ENCODE measurements at places on chromosomes 2 and 18.
A peak's percentile ranks its signal among the peaks of the same experiment; 100 is the strongest.

- no peaks in the 10 kb centered on the region for H3K27me3 ChIP-seq
- H3K4me3 ChIP-seq = no peak overlapping the region
- DNase-seq = no peak
- H3K27ac ChIP-seq = no peak overlapping the region
Measured at GRCh38 chr2:238596571-238597551, 170.1 kb downstream of the ASB1 start.

GRCh38 chr2:159902722-159903121 is 104.7 kb upstream of the CD302 start:
- H3K36me3 ChIP-seq = peaks cover 7% of the 10 kb centered on the region
- no peaks in the 10 kb centered on the region for H3K27me3 ChIP-seq
- peaks cover 9% of the 10 kb centered on the region for H3K4me1 ChIP-seq
- H3K27ac ChIP-seq = no peak overlapping the region
- no peak for DNase-seq

- no peaks in the 10 kb centered on the region for H3K36me3 ChIP-seq
- no peak overlapping the region for H3K27ac ChIP-seq
- no peaks in the 10 kb centered on the region for H3K27me3 ChIP-seq
- no peaks in the 10 kb centered on the region for H3K4me1 ChIP-seq
- DNase-seq = no peak
Measured at GRCh38 chr18:75500545-75500944, 73.0 kb upstream of the SMIM21 start.

GRCh38 chr2:168536925-168537466 is 80.9 kb downstream of the CERS6 start:
- DNase-seq = no peak
- H3K27me3 ChIP-seq = no peaks in the 10 kb centered on the region
- no peak overlapping the region for H3K27ac ChIP-seq
- no peak overlapping the region for H3K4me3 ChIP-seq

DNA sequence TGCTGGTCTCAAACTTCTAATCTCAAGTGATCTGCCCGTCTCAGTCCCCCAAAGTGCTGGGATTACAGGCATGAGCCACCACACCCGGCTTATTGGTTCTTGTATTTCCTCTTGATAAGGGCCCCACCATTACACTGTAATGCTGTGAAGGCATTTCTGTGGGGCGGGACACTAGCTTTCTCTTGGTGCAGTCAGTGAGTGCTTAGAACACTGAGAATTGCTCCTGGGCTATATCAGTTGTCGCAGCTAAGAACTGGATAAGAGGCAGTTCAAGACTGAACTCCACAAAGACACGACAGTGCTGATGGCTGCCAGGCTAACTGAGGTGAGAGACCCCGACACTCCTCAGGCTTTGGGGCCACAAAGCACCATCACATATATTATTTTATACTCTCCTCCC is 2.1 kb downstream of the KHK start:
- H3K4me1 ChIP-seq = peaks cover 19% of the 10 kb centered on the region
- no peaks in the 10 kb centered on the region for H3K36me3 ChIP-seq
- no peak overlapping the region for H3K4me3 ChIP-seq

DNA sequence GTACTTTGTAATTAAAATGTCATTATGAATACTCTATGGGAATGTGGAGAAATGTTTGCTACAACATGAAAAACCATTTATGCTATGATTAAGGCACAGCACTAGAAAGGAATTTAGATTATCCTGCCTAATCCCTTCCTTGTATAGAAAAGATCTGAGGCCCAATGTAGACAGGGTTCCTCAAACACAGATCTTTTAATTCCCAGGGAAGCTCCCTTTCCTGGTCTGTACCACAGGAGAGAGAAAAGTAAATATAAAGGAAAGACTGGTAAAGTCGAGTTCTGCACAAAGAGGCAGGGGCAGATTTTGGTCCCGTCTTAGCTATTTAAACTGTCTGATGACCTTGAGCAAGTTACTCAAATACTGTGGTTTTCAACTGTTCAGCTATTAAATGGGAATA is 84.7 kb downstream of the ICA1L start:
- no peak overlapping the region for H3K4me3 ChIP-seq
- H3K27me3 ChIP-seq = no peaks in the 10 kb centered on the region
- no peak overlapping the region for H3K27ac ChIP-seq
- peaks cover 3% of the 10 kb centered on the region for H3K36me3 ChIP-seq
- no peaks in the 10 kb centered on the region for H3K4me1 ChIP-seq
- DNase-seq = no peak

DNA sequence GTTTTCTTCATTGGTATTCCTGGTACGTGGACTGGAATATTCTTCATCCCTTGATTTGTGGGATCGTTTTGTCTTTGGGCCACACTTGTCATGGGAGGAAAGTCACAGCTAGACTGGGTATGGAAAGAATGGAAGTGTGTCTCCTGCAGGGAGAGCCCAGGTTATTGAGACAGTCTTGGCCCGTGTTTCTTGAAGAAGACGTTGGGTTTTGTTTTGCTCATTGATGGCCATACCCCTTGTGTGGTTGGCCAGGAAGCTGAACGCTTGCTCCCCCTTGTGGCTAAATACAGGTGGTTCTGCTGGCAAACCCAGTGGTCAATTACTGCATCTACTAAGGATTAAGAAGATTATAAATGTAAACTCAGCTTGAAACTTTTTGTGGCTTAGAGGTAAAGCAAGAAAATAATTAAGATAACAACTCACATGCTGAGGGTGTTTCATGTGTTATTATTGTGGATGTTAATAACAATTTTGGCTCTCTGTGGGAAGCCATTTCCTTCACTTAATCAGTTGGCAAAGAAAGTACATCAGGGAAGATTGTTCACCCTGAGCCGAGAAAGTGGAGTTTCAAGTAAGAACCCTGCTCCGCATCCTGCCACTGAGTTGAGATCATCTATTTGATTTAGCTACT is 91.8 kb downstream of the NEDD4L start:
- H3K4me1 ChIP-seq = no peaks in the 10 kb centered on the region
- no peak overlapping the region for H3K4me3 ChIP-seq
- no peaks in the 10 kb centered on the region for H3K27me3 ChIP-seq
- no peak for DNase-seq
- no peaks in the 10 kb centered on the region for H3K36me3 ChIP-seq
- H3K27ac ChIP-seq = no peak overlapping the region

- no peak for DNase-seq
- no peak overlapping the region for H3K27ac ChIP-seq
- H3K4me1 ChIP-seq = no peaks in the 10 kb centered on the region
- no peak overlapping the region for H3K4me3 ChIP-seq
- H3K36me3 ChIP-seq = peaks cover 98% of the 10 kb centered on the region
- H3K27me3 ChIP-seq = no peaks in the 10 kb centered on the region
Measured at GRCh38 chr2:54652540-54652939, 70.9 kb upstream of the EML6 start.

- H3K36me3 ChIP-seq = no peaks in the 10 kb centered on the region
- no peaks in the 10 kb centered on the region for H3K4me1 ChIP-seq
- H3K27me3 ChIP-seq = no peaks in the 10 kb centered on the region
- H3K4me3 ChIP-seq = no peak overlapping the region
Measured at GRCh38 chr18:56541793-56542192, 96.6 kb downstream of the TXNL1 start.

DNA sequence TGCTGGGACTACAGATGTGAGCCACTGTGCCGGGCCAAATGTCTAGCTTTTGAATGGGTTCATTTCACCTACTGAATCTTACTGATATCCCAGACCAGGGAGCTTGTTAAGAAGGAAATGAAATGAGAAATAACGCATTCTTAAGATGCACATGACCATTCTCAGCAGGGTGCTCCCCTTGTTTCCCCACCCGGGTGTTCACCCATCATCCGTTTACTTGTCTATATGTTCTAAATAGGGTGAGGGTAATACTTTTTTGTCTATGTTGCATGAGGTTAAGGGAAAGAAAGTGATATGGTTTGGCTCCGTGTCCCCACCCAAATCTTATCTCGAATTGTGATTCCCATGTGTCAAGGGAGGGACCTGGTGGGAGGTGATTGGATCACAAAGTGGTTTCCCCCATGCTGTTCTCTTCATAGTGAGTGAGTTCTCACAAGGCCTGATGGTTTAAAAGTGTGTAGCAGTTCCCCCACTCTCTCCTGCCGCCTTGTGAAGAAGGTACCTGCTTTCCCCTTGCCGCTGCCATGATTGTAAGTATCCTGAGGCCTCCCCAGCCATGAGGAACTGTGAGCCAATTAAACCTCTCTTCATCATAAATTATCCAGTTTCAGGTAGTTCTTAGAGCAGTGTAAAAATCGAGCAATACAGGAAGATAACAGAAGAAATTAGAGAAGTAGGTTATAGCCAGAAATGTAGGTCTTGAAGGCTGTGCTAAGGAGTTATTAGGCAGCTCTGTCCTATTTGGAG is 129.1 kb downstream of the DDX1 start:
- no peaks in the 10 kb centered on the region for H3K36me3 ChIP-seq
- DNase-seq = no peak
- no peak overlapping the region for H3K4me3 ChIP-seq
- H3K27ac ChIP-seq = no peak overlapping the region

DNA sequence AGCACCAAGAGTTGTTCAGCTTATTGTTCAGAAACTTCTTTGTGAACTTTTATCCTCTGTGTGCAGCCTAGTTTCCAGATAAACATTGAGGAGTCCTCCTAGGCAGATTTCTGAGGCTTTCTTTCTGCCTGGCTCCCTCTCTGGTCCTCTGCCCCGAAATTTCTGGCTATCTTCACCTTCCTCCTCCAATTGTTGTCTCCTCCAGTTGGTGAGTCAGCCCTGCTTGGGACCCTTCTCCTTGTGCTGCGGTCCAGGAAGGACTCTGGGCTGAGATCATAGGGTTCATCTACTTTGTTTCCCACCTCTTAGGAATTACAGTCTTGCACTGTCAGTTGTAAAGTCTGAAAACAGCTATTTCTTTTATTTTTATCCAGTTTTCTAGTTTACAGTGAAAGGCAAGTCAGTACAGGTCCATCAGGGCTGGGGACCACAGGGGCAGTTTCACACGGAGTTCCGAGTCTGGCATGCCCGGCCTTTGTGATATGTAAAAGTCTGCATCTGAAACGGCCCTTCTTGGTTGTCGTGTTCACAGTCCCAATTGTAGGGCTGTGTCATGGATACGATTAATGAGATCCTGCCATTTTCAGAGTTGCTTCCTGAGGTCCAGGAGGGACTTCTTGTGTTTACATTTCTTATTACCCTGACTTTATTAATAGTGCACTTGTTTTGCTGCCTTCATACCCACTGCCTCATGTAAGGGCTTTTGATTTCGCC is 100.8 kb downstream of the SMC6 start:
- no peaks in the 10 kb centered on the region for H3K27me3 ChIP-seq
- DNase-seq = no peak
- H3K27ac ChIP-seq = no peak overlapping the region

DNA sequence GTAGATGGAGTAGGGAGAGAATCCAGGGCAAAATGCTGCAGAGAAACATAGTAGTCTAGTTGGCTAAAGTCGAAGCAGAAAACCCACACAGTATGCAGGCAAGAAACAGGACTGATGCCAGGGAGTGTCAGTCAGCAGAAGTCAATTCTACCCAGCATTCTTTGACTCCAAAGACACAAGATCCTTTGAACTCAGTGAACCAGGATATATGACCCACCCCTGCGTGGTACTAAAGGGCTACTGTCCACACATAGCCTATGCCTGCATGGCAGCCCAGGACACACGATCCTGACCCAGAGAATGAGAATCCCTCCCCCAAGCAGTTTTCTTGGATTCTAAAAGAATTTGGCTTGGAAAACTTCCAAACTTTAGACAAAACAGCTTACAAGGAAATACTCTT is 42.5 kb downstream of the ALK start:
- no peaks in the 10 kb centered on the region for H3K4me1 ChIP-seq
- H3K36me3 ChIP-seq = no peaks in the 10 kb centered on the region
- no peaks in the 10 kb centered on the region for H3K27me3 ChIP-seq
- no peak overlapping the region for H3K27ac ChIP-seq
- no peak for DNase-seq
- no peak overlapping the region for H3K4me3 ChIP-seq

- no peaks in the 10 kb centered on the region for H3K36me3 ChIP-seq
- no peaks in the 10 kb centered on the region for H3K27me3 ChIP-seq
- DNase-seq = no peak
Measured at GRCh38 chr2:113157897-113158753, 15.6 kb upstream of the PSD4 start.

DNA sequence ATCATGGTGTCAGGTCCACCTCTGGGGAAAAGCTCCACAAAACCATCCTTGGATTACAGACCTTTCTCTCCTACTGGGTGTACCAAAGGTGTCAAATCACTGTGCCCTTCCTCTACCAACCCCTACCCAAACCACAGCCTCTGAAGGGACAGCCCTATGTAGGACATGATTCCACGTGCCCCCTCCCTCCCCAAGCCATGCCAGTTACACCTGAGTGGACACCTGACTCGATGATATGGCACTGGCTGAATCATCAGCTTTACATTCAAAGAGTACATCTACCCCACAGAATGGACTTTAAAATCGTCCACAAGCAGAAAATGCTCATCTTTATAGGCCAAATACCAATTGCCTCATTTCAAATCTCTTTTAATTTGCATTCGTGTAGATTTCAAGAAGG is 26.0 kb downstream of the TRABD2A start:
- no peaks in the 10 kb centered on the region for H3K27me3 ChIP-seq
- H3K36me3 ChIP-seq = peaks cover 9% of the 10 kb centered on the region
- no peak overlapping the region for H3K4me3 ChIP-seq
- no peak for DNase-seq
- peaks cover 87% of the 10 kb centered on the region for H3K4me1 ChIP-seq
- H3K27ac ChIP-seq = peak overlapping the region; percentile 47
